Activated CD8-positive, alpha-beta memory T cell treated with anti-CD3 and anti-CD28 coated beads, Interleukin-2, amount 10 ng/mL, durations not matched to agents 7 days and 5 days (primary cell): ENCODE measurements at places on chromosomes 7 and 10. TPM values are rescaled to one million over a fixed set of nuclear protein-coding genes. Genes with fewer than 3 reads are reported as not detected.

GRCh38 chr10:72932259-72933015 lies 22.2 kb downstream of the PLA2G12B start:
- no peak for DNase-seq

DNA sequence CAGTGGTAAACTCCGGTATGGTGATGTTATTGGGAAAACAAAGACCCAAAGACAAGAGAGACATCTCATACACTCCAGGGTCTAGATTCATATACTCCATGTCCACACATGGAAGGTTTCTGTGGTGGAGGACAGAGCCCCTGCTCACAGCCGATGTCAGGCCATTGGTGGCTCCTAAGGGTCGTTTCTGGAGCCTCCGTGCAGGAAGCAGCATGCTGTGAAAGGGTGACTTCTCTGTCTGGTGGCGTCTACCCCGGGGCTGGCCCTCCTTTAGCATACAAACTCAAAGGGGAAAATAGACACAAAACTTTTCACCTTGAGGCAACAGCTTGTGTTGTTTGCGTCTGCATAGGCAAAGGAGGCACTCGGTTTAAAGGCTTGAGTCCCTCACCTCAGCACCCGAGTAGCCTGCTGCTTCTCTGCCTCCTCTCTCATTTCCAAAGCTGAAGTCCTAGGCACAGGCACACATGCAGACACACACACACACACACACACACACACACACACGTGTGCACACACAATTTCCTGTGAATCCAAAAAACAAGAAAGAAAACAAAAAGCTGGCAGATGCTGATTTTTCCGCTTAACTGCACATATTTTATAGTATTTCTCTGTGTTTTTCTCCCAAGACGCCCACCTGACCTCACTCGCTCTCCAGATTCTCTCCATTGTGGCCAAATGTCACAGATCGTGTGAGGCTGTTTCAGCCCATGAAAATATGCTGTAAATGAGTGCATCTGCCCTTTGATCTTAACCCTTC lies 601.4 kb upstream of the MGMT start:
- DNase-seq, result no peak

DNA sequence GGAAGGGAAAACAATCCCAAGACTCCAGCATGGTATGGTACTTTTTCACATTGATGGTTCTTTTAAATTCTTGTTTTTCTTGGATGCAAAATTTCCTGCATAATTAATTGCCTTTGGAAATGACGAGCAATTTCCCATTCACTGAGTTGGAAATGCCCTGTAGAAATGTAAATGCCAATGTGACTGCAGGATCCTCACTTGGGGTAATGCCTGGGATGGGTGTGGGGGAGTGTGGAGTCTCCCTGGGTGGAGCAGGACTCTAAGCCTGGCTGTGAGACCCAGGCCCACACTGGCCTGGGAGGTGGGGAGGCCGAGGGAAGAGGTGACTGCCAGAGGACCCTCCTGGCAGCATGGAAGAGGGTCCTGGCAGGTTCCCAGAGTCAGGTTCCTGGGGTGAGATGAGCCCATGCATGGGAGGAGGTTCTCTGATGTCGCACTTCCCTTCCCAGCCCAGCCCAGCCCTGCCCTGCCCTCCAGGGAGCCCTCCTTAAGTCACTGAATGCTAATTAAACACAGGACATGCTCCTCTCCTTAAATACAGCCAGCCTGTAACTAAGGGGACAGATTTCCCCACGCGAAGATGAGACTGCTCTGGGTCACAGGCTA lies 157.9 kb downstream of the GFRA1 start:
- no peak for DNase-seq

- no peak for DNase-seq
Observed at GRCh38 chr7:67311901-67312300, 315.3 kb downstream of the TYW1 start.

DNA sequence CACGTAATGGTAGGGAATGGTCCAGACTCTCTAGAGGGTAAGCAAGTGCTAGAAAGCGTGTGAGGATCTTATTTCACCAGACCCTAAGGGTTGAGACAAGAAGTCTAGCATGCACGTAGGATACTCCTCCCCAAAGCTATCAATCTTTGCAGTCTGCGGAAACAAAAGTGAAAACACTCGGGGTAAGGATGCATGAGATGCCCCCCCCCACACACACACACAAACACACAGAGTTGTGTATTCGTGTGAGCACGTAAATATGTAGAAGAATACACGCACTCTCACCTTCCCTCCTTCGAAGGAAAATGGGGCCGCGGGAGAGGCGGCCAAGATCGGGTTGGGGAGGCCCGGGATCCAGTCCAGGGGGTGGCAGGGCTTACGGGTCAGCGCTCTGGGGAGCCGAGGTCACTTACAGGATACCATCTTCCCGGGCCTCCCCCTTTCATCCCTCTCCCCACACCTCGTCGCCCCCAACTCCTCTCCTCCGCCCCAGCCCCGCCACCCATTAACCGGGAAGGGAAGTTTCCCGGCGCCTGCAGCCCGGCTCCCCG lies 455 bp downstream of the CUL2 start:
- peak; percentile 51 for DNase-seq

DNA sequence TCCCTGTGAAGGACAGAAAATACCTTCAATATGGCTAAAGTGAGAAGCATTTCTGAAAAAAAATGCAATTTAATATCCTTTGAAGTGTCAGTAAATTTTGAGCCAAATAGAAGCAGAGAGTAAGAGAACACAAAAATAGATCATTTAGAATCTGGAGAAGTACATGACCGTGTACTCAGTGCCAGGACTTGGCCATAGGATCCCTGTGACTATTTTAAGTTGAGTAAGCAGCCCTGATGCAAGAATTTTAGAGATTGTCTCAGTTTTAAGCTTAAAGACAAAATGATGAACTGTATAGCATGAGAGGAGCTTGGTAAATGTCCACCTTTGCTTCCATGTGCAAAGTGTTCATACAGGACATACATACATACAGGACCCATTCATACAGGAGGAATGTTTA lies 2.5 kb downstream of the PTER start:
- no peak for DNase-seq

Gene EGR2
- total RNA-seq, result 21.6 TPM
